ENCODE measurements at places on chromosomes 6 and 20.

DNA sequence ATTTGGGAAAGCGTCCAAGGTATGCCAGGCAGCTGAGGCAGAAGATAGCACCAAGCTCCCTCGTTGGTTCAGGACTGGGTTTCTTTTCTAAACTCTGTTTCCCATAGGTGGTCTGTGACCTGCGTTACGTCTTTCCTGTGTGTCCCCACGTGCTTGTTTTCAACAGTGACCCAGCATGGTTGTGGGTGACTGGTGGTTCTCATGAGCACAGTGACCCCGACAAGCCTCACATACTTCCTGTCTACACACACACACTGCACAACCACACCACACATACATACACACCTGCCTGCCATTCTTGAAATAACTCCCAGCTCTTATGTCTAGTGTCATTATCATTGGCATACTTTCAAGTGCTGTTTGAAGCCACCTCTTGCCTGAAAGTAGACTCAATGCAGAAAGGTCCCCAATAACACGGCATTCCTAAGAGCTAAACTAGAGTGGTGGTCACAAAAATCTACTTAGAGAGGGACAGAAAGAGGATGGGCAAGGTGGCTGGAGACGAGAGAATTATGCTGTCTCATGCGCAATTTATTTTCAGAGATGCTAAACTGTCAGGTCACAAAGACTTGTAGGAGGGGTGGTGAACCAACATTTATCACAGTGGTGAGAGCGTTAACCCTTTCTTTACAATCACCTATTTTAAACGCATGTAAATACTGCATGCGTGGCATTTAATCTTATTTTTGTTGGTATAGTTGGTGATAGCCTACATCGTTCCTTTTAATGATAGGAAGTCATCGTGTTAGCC is 66.7 kb downstream of the GCNT2 start:
- DNase-seq, result no peak

GRCh38 chr20:32564921-32565734 is 20.0 kb downstream of the NOL4L start:
- no peak for DNase-seq

- DNase-seq, result peak; percentile 73
These were observed at the start of gene PERP for GRCh38 chr6:138107078-138107751. PERP (minus strand) TSS chr6:138107419; CDS start chr6:138107340, 79 bp downstream.

- DNase-seq, result no peak
These were observed 34.5 kb upstream of the DUSP22 start for GRCh38 chr6:257774-258173.

GRCh38 chr20:51888291-51888690 is 86.0 kb upstream of the SALL4 start:
- DNase-seq, result no peak

DNA sequence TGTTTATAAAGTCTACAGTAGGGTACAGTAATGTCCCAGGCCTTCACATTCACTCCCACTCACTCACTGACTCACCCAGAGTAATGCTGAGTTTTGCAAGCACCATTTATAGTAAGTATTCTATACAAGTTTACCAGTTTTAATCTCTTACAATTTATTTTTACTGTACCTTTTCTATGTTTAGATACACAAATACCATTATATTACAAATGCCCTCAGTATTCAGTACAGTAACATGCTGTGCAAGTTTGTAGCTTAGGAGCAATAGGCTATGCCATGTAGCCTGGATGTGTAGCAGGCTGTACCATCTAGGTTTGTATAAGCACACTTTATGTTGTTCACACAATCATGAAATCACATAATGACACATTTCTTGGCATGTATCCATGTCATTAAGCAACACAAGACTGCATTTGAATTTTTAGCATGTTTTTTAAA is 673.6 kb downstream of the CD109 start:
- DNase-seq, result peak; percentile 57

- DNase-seq, result no peak
These were observed 719.1 kb downstream of the CD109 start for GRCh38 chr6:74415056-74415455.

DNA sequence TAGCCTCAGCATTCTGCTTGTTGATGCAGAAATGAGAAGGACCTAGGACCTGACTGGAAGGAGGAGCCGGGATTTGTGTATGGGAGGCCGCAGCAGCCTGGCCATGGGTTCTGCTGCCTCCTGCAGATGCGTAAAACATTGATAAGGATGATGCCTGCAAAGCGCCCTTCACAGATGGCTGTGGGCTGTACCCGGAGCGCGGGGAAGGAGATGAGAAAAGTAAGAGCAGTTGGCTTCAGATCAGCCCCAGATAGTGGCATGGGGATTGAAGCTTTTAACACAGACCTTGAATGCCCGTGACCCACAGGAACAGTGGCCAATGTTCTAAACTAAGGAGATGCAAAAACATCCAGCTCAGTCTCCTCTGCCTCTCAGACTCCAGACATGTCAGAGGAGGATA is 136.4 kb upstream of the KCNG1 start:
- no peak for DNase-seq

DNA sequence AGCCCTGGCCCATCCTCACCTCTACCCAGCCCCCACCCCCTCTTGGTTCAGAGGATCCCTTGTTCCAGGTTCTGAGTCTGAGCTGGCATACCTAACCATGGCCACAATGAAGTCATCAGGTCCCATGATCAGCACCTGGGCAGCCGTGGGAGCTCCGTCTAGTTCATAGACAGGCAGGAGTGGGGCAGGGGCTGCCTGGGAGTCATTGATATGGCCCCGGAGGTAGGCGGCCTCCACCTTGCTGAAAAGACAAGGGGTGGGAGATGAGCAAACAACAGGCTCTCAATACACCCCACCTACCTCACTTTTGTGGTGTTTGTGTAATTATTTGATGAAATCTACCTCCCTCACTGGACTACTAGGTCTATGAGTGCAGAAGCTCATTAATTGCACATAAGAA is 20.4 kb downstream of the GGT7 start:
- DNase-seq, result no peak

GRCh38 chr20:62921119-62921687 is 5.1 kb downstream of the DIDO1 start:
- DNase-seq, result no peak

DNA sequence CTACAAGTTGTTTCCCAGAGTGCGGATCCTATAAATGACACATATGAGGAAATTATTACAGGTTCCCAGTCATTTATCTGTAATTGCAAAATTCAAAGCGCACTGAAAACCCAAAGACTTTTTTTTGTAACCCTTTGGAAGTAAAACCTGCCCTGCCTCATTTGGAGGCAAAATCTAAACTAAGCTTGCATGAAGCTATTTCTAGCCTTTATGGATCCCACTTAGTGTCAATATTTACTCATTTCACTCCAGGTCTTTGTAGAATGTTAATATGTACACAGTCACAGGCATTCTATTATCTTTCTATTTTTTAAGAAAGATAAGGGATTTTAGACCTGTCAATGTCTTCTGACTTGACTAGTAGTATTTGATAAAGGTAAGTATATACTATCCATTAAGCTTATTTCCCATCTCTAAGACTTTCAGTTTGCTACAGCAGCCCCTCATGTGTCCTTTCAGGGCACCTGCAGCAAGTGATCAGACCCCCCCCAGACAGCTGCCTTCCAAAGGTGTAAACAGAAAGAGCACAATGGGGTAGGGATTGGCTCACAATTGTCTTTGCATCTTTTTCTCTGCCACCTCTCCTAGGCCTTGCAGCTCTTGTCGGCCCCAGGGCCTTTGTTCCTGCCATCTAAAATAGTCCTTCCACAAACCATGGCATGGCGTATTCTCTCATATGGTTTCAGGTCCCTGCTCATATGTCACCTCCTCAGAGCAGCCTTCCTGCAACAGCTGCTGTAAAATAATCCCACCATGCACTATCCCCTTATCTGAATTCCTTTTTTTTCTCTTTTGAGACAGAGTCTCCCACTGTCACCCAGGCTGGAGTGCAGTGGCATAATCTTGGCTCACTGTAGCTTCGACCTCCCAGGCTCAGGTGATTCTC is 1.3 kb upstream of the REPS1 start:
- no peak for DNase-seq

GRCh38 chr6:40845553-40845952 is 193.5 kb downstream of the UNC5CL start:
- DNase-seq, result peak; percentile 35
